ENCODE measurements at places on chromosomes 12 and 14.

GRCh38 chr12:124956571-124956970 is 32.4 kb downstream of the DHX37 start:
- no peak for DNase-seq

GRCh38 chr12:15227004-15227679 is 5.9 kb upstream of the RERG start:
- DNase-seq, result peak; percentile 45

GRCh38 chr12:105814283-105814682 is 324.5 kb downstream of the NUAK1 start:
- DNase-seq, result no peak

DNA sequence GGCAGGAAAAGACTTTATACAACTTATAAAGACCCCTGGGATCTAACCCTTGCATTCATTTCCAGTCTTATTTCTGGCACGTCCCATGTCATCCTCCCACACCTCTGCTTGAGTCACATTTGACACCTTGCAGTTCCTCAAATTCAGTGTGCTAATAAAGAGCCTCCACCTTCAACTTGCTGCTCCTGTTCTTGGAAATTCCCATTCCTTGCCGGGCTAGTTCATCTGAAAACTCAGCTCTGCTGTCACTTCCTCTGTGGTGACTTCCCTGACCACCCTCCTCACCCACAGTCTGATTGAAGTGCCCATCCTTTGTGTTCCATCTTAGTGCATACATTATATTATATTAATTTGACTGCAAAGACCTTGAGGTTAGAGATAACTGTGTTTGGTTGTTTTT is 37.4 kb upstream of the PSMA6 start:
- peak; percentile 31 for DNase-seq

DNA sequence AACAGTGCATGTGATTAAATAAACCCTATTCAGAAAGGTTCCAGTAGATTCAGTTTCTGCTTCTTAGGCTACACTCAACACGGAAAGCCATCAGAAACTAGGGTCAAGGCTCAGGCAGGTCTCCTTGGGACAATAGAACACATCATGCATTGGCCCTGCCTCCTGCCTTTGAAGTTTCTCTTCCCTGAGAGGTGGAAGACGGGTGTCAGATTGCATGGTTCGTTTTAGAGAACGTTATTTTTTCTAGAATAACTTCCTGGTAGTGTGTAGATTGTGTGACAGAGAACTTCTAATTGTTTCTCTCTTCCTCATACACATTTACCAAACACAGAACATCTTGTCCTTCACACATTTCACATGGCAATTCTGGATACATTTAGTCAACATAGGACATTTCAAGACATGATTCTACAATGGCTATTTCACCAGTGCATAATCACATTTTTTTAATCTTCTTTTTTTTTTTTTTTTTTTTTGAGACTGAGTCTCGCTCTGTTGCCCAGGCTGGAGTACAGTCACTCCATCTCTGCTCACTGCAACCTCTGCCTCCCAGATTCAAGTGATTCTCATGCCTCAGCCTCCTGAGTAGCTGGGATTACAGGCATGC is 106.6 kb upstream of the AMN1 start:
- no peak for DNase-seq

GRCh38 chr12:52183544-52183910 is 8.3 kb downstream of the KRT80 start:
- DNase-seq, result no peak

DNA sequence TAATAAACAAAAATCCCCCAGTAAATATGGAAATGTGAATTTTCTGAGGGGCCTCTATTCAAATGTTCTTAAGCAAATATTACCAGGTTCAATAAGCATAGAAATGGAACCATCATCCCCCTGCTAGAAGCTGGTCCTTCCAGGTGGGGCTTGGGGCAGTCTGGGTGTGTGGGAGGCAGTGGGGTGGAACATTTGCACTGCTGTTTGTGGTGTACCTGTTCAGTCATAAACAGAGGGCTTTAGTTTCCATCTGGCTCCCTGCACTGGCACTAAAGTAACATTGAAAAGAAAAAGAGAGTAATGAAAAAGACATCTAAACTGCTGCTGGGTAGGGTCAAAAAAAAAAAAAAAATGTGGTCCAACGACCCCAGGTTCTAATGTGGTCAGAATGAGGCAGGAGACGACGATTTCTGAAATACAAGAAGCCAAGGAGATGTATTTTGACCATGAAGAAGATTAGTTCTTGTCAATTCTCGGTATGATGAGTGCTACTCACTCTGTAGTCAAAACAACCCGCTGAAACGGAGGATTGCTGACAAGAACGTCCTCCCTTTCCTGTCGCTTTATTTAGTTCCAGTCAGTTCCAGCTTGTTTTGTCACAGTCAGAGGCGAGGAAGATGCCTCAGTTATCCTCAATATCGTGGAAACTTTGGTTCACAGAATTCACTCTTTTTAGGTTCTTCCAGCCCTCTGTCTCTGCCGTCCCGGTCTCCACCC is 44.2 kb upstream of the MANSC4 start:
- DNase-seq, result peak; percentile 35

- DNase-seq, result no peak
These were observed 3.6 kb downstream of the NUDT4 start for GRCh38 chr12:93381161-93381975.

- no peak for DNase-seq
These were observed 73.0 kb downstream of the PRMT8 start for GRCh38 chr12:3563966-3564365.

DNA sequence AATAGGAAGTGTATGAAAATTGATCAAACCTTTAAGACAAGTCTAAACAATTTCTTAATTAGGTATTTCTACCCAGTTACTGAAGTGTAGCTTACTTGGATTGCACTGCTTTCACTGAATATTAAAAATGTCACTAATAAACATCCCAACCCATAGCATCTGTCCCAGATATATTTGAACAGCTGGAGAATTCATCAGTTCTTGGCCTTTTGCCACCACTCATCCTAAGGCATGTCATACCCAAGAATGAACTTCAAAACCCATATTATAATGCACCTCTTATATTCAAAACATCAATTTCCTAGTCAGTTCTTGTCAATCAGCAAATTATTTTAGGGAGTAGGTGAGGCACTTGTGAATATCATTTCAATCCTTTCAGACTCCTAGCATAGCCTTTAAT is 392.3 kb downstream of the PAWR start:
- DNase-seq, result no peak

DNA sequence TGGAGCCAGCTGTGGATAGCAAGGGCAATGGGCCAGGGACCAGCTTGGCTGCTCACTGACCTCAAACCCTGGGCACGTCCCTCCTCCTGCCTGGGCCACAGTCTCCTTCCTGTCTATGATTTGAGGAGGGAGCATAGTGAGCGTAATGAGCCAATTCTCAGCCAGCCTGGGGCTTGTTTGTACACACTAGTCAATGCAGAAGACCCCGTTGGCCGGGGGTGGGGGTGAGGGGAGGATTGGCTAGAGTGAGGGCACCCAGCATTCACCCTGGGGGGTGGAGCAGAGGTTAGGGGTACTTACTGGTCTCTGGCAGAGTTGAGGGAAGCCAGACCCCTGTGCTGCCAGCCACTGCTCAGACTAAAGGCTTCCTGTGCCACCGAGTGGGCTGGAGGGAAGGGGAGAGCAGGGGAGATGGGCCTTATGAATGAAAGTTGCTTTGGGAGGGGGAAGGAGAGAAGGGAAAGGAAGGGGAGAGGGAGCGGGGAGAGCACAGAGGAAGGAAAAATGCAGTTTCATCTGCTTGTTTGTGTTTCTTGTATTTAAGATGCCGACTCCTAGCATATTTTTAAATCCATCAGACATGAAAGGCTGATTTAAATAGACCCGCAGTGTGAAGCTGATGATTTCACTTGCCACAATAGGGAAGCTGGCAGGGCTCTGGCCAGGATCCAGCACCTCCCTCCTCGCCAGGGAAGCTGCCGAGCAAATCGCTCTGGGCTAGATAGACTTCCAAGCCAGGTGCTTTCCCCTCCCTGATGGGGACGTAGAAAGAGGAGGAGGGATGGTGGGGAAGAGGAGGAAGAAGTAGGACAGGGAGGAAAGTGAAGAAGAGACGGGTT is 114.0 kb downstream of the PRMT8 start:
- no peak for DNase-seq

- DNase-seq, result no peak
These were observed 88.8 kb downstream of the ACTN1 start for GRCh38 chr14:68890173-68890931.

- DNase-seq, result peak; percentile 34
These were observed 831 bp upstream of the NKX2-1 start for GRCh38 chr14:36520601-36521525.

DNA sequence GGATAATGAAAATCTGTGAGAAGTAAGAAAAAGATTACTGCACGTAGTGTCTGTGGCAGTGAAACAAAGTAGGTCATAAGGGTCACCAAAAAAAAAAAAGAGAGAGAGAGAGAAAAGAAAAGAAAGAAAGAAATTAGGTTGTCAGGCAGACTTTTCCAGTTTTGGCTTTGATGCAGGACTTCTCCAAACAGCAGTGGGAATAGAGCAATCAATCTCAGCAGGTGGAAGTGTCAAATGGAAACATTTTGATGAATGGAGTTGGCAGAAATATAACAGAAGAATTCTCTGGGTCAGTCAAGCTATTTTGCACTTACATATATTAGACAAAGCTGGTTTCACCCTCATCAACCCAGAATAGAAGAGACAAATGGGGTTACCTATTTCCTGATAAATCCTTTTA is 745.8 kb downstream of the SLC6A15 start:
- no peak for DNase-seq

- DNase-seq, result peak; percentile 64
These were observed 37.1 kb upstream of the LMNTD1 start for GRCh38 chr12:25590011-25590721.

- no peak for DNase-seq
These were observed 827 bp downstream of the ALDH2 start for GRCh38 chr12:111767362-111768158.

DNA sequence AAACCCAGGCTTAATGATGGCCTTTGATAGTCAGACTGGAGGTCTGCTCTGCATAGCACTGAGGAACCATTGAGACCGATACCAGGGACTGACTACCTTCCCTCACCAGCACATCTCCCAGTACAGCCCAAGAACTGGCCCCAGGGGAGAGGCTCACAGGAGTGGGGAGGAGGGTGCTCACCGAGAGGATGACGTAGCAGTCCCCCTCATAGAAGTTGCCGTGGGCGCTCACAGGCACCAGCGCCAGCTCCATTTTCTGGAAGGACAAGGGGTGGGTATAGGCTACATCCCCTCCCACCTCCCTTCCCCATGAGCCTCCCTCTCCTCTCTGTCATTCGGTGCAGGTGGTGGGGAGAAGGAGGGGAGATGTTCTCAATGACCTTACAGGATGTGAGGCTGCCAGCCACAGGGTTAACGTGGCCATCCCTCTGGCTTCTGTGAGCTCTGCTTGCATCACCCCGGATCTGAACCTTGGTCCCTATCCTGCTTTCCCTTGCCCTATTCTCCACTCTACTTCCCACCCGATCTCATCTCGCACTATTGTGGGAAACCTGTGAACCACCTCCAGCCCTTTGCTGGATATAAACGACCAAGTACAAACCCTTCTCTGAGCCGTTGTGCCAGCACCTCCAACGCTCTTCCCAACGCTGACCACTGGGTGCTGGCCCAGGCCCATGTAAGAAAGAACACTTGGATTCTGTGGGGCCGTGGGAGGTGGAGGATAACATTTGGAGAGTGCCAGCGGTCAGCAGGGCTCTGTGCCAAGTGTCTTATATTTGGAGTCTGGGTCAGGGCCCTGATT is 4.4 kb downstream of the AVIL start:
- no peak for DNase-seq

DNA sequence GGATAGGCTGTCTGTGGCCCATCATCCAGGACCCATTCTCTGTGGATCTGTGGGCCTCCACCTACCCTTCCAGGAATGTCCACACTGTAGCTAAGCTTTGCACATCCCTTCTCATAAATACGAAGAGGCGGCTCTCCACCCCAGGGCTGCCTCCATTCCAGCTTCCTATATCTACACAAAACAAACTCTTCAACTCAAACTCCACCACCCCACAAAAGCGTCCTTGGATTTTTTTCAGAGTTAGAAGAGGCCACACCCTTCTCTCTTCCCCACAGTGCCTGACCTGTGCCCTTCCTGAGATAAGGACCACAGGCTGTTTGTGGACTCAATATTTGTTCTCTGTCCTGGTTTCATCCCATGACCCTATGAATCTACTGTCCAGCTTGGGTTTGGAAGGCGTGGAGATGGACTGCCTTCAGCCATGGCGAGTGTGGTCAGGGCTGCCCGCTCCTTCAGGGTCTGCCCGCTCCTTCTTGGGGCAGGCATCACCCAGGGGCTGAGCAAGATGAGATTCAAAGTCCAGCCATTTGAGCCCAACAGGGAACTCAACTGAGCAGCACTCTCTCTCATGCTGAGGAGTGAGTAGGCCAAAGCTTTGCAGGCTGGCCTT is 13.0 kb upstream of the SERPINA12 start:
- DNase-seq, result no peak

GRCh38 chr12:84411031-84411430 is 501.6 kb downstream of the SLC6A15 start:
- no peak for DNase-seq

- DNase-seq, result no peak
These were observed 123.3 kb downstream of the KCNC2 start for GRCh38 chr12:75086091-75087038.

- no peak for DNase-seq
These were observed 8.7 kb downstream of the CLIP1 start for GRCh38 chr12:122413516-122414404.

DNA sequence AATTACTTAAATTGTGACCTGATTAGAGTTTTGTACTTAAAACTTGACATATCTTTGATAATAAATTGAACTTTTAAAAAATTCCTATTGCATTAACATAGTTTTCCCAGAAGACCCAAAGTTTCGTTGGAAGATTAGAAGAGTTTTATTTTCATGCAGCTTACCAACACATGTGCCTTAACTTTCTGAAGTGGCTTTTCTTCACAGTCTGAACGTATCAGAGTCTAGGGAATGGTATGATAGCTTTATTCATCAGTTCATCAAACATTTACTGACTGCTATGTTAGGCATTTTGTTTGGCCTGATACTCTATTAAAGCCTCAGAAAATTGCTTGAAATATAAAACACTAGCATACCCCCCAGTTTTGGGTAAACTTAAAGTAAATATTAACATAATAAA is 65.2 kb downstream of the MARK3 start:
- no peak for DNase-seq

DNA sequence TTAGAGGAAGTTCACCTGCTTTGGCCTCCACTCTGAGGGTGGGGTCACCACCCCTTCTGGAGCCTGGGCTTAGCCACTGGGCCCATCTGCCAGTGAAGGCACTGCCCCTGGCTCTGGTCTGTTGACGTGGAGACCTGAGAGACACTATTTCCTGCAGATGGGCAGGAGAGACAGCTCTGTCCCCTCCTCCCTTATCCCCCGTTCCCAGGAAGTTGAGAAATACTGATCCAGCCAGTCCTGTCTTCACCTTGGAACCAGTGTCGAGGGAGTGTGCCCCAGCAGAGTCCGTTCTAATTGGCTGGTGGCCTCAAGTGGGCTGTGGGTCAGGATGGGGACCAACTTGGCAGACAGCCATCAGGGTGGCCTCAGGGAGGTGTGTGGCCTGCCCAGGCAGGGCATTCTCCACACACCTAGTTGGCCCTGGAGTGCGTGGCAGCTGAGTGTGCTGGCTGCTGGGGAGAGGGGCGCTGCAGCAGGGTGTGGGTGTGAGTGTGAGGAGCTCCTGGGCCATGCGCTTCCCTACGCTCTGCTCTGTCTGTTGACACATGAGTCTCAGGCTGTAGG is 25.4 kb downstream of the CLSTN3 start:
- DNase-seq, result no peak

GRCh38 chr12:114499338-114499737 is 93.4 kb upstream of the TBX5 start:
- no peak for DNase-seq
